ENCODE measurements at places on chromosomes 4 and X. TPM values are rescaled to one million over a fixed set of nuclear protein-coding genes. Genes with fewer than 3 reads are reported as not detected.
A peak's percentile ranks its signal among the peaks of the same experiment; 100 is the strongest.

DNA sequence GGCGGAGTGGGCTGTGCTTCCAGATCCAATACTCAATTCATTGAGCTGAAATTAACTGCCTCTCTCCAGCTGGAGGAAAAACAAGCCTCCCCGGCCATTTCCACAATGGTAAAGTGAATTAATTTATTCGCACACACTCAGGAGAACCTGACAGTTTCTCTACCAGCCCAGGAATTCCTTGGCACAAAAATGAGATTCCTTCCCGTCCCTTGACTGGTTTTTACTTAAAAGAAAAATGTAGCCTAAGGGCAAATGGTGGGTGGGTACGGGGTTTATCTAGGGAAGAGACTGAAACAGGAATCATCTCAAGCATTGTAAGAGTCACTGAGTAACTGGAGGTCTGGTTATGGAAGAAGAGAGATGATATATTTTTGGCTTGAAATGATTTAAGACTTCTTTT lies 102.7 kb downstream of the VCX3A start:
- no peak for DNase-seq

ATP1B4 gene
- total RNA-seq = not detected

GRCh38 chrX:74080165-74080564 lies 223.8 kb upstream of the ZCCHC13 start:
- DNase-seq = no peak

DNA sequence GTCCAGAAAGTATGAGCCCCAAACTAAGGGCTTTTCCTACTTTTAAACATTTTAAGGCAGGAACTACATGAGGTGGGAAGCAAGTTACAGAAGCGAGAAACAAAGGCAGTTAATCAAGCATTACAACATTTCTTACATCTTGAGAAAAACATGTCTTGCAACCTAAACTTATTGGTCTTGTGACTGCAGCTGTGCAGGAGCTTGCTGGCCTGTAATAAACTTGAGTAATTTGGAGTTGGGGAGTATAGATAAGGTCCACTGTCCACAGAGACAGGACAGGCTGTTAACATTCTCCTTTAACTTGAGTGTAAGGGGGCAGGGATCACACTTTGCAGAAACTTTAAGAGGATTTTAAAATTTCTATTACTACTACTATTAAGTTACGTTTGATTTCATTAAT lies 2.7 kb upstream of the UGT8 start:
- no peak for DNase-seq

GRCh38 chr4:116346750-116347149 lies 738.6 kb downstream of the TRAM1L1 start:
- DNase-seq = no peak

GRCh38 chr4:73832651-73833237 lies 3.7 kb upstream of the CXCL6 start:
- peak; percentile 42 for DNase-seq
